ENCODE measurements at places on chromosomes 12 and 14. TPM values are rescaled to one million over a fixed set of nuclear protein-coding genes. Genes with fewer than 3 reads are reported as not detected.

Gene CCDC175
- 1.6 TPM for total RNA-seq

Gene CEBPE
- total RNA-seq = not detected

Gene USP44
- 1.7 TPM for total RNA-seq

Gene B4GALNT1
- 0.64 TPM for total RNA-seq

Gene RPGRIP1
- total RNA-seq = 0.09 TPM

Gene ADGRD1
- 12.9 TPM for total RNA-seq

Gene UBE3B
- 52.5 TPM for total RNA-seq

Gene WASHC3
- 34.9 TPM for total RNA-seq

Gene CFL2
- total RNA-seq = 6.5 TPM

DNA sequence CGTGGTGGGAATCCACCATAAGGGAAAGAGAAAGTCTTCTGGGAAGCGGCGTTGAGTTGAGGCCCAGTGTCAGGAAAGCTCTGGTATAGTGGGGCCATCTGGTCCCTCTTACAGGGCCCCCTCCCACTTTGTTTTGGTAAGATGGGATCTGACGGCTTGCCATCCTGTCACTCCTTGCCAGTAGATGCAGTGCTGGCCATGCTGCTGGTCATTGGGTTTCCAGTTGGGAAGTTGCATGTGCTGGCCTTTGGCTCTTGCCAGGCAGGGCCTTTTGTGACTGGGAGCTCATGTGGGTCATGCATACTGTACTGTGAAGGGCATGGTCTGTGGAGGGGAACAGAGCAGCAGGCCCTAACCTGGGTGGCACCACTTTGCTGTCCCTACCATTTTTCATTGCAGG is 3.8 kb downstream of the TRAF3 start:
- DNase-seq = no peak

GRCh38 chr14:23433457-23433856 is 2.0 kb downstream of the MYH7 start:
- DNase-seq = no peak

DNA sequence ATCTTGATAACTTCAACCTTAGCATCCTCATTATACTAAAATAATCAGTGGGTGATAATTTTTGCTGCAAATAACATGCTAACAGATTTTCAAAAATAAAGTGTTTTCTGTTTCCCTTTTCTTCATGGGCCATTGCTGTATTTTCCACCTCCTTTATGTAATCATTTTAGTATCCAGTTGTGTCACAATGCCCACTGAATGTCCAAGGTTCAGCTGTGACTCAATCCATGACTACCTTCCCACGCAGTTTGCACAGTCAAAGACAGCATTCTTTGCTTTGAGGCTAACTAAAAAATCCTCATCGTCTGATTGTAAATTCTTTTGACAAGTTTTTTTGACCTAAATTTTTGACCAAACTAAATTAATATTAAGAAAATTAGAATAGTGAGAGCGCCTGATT is 474.1 kb downstream of the FLRT2 start:
- DNase-seq = no peak

DNA sequence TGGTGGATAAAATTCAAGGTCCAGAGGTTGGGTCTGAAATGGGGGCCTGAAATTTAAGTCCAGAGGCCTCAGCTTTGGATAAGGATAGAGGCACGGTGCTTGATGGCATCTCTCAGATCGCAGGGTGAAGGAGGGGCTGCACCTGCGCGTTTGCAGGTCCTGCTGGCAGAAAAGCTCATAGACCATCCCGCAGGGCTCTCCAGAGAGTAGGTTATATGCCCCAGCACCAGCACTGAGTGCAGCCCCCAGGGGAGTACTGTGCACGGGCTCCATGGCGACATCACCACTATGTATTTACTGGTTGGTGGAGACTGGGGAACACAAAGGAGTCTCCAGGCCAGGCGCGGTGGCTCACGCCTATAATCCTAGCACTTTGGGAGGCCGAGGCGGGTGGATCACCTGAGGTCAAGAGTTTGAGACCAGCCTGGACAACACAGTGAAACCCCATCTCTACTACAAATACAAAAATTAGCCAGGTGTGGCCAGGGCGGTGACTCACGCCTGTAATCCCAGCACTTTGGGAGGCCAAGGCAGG is 4.3 kb upstream of the CD63 start:
- no peak for DNase-seq

DNA sequence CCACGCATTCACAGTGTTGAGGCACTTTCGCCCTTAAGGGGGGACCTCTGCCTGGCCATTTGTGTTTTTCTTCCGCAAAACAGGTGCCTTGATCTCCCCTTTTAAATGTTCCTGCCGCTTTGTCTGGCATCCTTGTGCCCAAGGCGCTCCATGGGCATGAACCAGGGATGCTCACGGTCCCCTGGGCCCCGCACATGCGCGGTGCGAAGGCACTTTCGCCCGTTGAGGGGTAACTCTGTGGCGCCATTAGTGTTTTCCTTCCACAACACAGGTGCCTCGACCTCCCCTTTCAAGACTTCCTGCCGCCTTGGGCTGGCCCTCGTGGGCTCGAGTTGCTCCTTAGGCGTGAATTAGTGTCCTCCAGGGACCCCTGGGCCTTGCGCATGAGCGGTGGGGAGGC is 335.5 kb downstream of the ALG10 start:
- no peak for DNase-seq

DNA sequence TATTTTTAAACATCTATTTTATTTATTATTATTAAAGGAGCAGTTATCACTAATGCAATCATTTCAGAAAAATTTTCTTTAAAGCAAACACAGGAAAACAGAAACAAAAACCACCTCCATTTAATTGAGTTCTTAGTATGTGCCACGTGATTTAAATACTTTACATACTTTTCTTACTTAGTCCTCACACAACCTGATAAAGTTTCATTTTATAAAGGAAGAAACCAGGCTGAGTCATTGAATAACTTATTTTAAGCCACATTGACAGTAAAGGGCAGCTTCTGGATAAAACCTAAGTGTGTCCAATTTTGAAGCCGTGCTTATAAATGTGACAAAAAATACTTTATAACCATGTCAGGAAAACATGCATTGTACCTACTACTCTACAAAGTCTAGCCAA is 57.1 kb upstream of the PCED1B start:
- no peak for DNase-seq

GRCh38 chr12:943051-943450 is 6.4 kb downstream of the RAD52 start:
- no peak for DNase-seq

DNA sequence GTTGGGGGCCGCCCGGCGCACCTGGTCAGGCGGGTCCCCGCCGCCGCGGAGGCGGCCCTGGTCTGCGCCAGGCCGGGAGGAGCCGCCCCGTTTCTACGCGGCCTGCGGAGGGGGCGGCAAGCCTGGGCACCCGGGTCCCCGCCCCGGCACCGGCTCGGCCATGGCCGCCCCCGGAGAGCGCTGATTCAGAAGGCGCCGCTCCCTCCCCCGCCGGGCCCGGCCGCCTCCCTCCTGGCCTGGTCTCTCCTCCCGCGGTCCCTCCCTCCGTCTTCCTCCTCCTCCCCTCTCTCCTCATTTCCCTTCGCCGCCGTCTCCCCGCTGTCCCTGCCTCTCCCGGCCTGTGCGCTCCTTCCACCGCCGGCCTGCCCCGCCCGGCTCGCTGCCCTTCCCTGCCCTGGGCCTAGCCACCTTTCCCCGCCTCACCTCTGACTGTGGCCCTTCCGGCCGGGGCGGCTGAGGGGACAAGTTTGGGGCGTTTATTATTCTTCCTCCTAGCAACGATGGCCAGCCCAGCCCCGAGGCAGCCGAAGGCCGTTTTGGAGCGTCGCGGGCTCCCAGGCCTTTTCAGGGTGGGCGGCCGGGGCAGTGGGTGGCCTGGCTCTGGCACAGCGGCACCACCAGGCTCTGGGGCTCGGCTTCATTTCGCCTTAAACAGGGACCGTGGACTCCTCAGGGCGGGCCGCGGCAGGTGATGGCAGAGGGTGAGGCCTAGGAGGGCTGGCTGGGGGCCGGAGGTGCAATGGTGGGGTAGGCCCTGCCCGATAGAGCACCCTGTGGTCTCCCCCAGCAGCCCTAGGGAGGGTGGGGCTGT is 768 bp downstream of the CEP170B start:
- DNase-seq = peak; percentile 78

GRCh38 chr12:13230500-13230899 is 34.0 kb downstream of the EMP1 start:
- DNase-seq = no peak

DNA sequence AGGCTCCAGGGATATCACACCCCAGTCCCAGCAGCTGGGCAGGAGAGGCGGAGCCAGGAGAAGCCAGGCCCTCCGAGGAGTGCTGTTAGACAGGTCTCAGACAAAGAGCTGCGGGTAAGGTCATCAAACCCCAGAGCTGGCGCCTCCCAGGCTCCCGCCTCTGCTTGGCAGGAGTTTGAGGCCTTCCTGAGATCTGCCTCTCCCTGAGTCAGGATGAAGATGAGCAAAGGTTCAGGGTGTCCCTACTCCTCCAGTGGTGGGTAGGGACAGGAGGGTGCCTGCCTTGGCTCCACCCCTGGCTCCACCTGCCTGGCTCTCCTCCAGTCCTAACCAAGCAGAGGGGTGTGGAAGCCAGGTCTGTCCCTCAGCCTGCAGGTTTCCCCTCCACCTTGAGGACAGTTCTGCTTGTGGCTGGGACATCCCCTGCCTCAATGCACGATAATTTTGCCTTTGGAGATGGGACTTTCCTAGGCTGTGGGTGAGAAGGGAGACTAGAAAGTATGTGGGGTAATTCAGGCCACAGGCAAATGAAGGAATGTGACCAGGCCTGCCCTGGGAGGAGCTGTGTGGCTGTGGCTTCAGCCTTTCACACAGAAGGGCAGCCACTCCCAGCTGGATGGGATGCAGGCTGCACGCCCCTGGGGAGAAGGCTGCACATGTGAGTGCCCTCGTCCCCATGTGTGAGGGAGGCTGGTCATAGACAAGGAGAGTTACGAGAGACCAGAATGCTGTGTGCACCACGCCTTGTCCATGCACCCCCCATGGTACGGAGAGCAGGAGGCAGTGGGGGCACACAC is 2.2 kb downstream of the PLEKHG6 start:
- DNase-seq = peak; percentile 91

DNA sequence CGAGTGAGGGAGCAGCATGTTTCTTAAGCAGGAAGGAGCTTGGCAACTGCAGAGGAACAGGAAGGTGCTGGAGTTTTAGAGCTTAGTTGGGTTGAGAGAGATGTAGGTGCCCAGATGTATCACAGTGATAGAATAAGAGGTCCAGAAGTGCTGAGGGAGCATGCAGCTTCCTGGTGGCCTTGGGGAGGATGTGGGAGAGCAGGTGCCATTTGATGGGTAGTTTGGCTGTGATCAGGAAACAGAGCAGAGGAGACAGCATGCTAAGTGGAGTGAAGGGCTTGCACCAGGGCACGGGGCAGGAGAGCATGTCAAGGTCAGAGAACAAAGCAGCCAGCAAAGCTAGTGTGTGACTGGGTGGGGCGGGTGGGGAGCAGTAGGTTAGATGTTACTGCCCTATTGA is 74.8 kb downstream of the PAPOLA start:
- DNase-seq = no peak

DNA sequence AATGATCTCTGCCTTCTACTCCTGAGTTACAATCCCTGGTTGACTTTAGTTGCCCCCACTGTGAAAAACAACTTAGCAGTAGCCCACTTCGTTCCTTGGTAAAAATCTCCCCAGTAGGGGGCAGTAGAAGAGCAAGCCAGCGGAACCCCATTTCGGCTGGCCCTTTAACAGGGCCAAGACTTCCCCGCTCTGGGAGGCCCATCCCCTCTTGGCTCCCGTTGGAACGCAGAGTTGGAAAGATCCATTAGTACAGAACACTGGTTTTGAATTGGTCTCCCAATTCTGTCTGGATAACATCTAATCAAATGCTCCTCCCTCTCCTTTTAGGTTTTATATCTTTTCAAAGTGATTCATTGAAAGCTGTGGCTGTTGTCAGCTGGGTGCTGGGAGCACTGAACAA is 1133.3 kb downstream of the BCL11B start:
- no peak for DNase-seq

GRCh38 chr12:131716282-131716681 is 5.4 kb downstream of the SFSWAP start:
- no peak for DNase-seq

DNA sequence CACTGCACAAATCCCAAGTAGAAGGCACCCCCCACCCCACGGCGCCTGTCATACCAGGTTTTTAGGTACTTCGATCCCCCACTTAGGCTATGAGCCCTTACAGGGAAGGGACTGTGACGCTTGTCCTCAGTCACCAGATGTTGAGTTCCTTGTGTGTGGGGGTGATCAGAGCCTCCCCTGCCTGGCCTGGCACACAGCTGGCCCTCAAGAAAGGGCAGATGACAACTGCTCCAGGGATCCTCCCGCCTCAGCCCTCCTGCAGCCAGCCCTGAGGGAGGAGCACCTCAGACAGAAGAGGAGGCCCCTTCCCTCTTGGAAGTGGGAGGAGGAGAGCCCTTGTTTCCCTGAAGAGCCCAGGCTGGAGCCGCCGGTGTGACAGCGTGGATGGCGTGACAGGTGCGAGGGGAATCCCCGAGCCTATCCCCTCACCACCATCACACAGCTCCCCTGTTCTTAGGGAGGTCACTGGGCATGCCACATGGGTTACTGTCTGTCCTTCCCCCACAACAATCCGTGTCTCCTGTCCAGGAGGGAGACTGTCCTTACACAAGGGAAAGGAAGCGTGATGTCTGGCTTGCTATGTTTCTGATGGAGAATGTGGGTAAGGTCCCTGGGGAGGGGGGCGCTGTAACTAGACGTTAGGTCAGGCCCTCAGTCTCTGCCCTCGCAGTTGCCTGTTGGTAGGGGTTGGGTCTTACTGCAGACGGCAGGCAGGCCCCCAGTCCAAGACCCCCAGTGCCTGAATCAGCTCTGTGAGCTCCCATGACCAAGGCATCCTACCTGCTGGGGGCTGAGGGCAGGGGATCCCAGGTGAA is 31.4 kb downstream of the P2RX4 start:
- DNase-seq = peak; percentile 44

DNA sequence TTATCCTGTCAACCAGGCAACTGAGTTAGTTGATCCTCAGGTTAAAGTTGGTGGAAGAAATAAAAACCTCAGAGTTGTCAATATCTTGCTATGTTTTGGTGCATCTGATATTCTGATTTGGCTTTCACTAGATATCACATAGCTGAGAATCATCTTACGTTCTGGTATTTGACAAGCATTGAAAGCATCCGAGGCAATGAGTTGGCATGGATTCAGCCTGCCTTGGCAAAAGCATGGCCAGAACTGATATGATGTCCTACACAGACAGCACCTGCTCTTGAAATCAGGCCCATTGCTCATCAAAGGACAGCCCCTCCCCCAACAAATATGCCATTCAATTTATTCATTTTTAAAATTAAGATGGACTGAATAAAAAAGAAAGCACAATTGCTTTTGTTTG is 320.7 kb upstream of the ATP2B1 start:
- DNase-seq = no peak
